Vagina (tissue), 2 donors: ENCODE measurements at places on chromosomes 5 and 9.

DNA sequence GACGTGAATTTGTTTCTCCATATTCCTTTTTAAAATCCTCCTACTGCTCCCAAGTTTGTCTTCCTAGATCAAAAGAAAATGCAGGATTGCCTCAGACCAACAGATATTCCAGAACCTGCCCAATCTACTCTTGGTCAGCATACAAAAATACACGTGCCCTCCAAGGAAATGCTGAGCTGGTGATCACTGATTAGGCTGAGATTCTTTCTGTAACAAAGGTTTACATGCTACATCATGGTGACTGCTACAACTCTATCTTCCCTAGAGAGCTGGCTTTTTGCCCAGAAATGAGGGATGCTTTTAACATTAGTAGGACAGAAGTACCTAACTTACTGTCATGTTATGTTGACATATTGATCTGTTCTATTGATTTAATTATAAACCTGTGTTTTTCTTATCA is 35.5 kb downstream of the OR2Y1 start:
- no peak for DNase-seq

DNA sequence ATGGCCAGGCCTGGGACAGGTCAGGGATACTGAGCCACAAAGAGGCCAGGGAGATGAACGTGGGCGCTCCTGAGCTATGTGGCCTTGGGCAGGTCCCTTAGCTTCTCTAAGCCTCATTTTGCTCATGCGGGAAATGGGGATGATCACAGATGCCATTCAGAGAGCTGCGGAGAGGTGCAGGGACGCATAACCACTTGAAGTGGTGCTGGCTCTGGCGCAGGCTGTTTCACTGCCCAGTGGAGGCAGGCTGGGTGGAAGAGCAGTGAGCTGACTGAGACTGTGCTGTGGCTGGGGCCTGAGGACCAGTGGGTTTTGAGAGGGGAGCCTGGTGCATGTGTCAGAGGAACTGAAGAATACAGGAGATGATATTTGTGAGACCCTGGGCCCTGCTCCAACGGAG is 18.4 kb downstream of the CXXC5 start:
- DNase-seq, result no peak

GRCh38 chr5:8383616-8384015 is 514.7 kb downstream of the MTRR start:
- no peak for DNase-seq

GRCh38 chr9:137423514-137424291 is 510 bp downstream of the NOXA1 start:
- DNase-seq, result no peak

- no peak for DNase-seq
Measured at GRCh38 chr5:109468288-109468676, 58.5 kb upstream of the PJA2 start.

- DNase-seq, result no peak
Measured at GRCh38 chr5:33153372-33153771, 287.4 kb upstream of the TARS1 start.

DNA sequence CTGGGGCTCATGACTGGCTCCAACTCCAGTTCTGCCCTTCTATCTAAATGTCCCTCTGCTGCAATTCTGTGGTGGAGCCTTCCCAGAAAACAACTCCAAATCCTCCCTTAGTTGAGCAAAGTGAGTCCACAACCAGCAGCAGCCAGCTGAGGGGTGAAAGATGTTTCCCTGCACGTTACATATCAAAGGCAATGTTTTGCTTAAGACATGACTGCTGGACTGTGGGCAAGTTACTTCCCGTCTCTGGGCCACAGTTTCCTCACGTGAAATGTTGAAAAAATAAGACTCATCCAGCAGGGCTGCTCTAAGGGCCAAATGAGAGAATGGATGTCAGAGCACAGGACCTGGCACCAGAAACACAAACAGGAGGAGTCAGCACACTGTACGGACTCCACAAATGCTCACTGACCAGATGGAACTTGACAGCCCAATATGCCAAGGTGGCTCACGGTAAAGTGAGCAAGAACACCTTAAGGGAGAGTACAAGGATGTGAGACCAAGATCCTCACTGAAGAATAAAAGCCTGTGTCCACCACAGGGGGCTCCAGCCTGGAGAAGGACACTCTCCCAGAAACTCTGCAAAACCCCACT is 138.4 kb upstream of the ABCA1 start:
- DNase-seq, result no peak

DNA sequence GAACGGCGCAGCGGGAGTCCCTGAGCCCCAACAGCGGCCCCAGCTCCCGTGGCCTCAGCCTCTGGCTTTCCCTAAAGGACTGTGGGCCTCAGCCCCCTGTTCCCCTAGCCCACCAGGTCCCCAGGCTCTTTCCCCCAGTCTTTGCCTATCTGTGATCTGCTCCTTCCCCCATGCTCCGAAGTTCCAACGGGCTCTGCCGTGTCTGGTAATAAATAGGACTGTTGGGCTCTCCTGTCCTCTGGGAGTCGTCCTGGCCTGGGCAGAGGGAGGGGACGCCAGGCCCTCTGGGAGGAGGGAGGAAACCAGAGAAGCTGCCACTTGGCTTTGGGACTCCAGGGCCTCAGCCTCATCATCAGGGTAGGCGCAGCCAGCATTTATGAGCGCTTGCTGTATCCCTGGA is 28.1 kb downstream of the ADGRD2 start:
- no peak for DNase-seq

DNA sequence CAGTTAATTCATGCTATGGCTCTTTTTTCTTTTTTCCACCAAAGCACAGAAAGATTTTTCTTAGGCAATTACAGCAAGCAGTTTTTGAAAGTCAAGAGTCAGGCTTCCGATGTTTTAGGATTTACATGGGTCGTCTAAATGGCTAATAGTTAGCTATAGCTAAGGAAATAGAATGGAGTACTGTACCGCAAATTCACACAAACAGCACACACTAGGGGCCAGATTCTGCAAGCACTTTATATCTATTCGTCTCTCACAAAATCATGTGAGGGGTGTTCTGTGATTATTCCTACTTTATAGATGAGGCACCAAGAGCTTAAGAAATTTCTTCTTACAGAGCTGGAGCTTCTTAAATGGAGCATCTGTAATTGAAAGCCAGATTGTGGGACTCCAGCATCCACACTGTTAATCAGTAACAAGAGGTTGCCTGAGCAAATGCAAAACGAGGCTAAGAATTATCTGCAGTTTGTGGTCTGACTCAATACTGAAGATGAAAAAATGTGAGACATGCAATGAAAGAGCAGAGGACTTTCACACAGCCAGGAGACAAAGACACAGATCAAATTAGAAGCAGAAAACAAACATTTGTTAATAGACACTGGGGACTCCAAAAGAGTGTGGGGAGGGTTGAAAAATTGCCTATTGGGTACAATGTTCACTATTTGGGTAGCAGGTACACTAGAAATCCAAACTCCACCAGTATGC is 62.7 kb upstream of the CTXN3 start:
- no peak for DNase-seq

GRCh38 chr9:116238225-116238624 is 84.6 kb downstream of the PAPPA start:
- DNase-seq, result no peak

DNA sequence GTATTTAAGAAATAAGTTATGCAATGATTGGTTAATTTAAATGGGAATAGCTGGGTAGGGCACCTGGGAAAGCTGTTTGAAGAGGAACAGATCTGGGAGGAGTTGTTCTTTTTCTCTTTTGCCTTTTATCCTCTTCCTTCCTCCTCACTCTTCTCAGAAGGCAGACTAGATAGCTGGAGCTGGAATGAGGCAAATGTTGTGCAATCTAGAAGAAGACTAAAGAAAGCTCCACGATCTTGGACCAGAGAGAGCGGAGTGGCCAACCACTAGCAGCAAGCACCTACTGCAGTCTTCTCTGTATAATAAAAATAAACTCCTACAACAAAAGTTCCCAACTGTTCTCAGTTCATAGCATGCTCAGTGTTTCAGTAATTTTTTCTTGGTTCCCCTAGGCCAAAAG is 19.3 kb downstream of the GLIS3 start:
- DNase-seq, result no peak

DNA sequence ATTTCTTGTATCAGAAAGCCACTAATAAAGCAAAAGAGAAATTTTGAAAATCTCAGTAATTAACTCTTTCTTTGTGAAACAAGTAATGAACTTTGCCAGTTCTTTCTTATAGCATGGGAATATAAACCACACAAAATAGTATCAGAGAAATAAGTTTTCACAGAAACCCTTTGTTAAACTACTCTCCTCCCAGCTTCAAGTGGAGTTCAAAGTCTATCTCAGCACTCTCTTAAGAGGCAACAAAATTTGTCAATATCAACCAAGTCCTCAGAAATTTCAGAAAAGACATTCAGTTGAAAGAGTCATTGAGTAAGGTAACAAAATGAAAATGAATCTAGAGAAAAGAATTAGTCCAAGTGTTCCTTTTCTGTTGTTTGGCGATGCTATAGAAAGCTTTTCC is 89.3 kb downstream of the NTRK2 start:
- no peak for DNase-seq
